ENCODE measurements at places on chromosomes 4 and X. TPM values are rescaled to one million over a fixed set of nuclear protein-coding genes. Genes with fewer than 3 reads are reported as not detected.

The PHOX2B gene
- total RNA-seq = not detected

The GAR1 gene
- total RNA-seq = 14.9 TPM

The SNCA gene
- 8.4 TPM for total RNA-seq

The SASH3 gene
- 18.3 TPM for total RNA-seq

The DUSP9 gene
- total RNA-seq = 4.7 TPM

The NPNT gene
- 78.3 TPM for total RNA-seq

The EVC2 gene
- 8.7 TPM for total RNA-seq

DNA sequence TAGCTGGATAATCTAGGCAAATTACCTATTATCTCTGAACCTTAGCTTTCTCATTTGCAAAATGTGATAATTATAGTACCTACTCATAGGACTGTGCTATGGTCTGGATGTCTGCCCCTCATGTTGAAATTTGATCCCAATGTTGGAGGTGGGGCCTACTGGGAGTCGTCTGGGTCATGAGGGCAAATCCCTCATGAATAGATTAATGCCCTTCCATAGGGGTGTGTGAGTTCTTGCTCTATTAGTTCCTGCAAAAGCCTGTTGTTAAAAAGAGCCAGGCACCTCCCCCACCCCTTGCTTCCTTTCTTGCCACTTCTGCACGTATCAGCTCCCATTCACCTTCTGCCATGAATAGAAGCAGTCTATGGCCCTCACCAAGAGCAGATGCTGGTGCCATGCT is 73.9 kb downstream of the SERTM2 start:
- DNase-seq = no peak

DNA sequence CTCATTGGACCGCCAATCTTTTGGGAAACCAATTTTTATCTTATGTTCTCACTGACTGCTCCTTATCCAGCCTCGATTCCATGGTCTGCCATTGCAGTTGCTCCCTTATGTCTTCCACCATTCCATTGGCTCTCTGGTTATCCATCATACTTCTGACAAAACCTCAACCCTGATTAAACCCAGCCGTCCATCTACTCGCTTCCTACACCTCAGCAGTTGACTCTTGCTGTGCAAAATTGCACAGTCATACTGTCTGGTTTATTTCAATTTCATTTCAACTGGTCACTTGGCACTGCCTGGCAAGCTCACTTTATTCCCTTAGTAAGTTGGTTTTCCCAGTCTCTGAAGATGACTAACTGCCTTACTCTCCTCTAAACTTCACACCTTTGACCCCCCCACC is 26.2 kb downstream of the ARL9 start:
- DNase-seq = no peak

GRCh38 chr4:168076989-168077725 is 15.2 kb upstream of the ANXA10 start:
- DNase-seq = no peak

DNA sequence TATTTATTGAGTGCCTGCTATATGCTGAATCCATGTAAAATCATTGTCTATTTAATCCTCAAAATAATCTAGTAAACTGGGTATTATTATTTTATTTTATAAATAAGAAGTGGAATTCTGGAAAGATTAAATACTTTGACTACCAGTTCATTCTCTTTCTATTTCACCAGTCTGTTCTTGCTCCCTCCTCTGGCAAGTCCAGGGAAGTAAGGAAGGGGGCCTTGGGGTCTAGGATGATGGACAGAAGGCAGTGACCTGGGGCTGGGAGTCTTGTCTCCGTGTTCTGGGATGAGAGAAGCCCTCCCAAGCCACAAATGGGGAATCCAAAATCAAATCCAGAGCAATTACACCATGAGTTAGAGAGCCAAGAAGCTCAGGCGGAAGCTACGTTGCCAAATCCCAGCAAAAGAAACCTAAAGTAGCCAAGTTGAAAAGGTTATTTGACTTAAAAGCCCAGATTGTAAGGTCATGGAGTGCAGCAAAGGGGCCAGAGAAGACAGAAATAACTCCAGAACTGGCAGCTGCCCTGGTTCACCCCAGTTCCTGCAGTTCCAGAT is 28.3 kb upstream of the PARM1 start:
- DNase-seq = no peak

GRCh38 chr4:114561590-114561989 is 37.0 kb upstream of the UGT8 start:
- DNase-seq = no peak

DNA sequence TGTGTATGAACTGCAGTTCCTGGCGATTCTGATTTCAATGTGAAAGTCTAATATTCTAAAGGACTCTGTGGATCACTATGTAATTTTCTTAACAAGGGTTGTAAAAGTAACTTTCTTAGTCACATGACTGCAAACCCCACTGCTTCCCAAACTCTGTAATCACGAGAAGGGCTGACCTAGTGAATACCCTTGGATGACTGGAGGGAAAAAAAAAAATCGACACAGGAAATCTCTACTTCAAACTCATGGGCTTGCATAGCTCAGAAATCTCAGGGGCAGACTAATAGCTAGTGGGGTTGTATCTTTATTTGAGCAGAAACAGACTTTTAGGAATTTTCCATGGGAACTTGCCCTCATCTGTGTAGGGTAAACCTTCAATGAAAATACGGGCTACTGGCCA is 4.8 kb upstream of the MXRA5 start:
- no peak for DNase-seq

GRCh38 chrX:20585782-20586181 is 319.1 kb upstream of the RPS6KA3 start:
- no peak for DNase-seq

DNA sequence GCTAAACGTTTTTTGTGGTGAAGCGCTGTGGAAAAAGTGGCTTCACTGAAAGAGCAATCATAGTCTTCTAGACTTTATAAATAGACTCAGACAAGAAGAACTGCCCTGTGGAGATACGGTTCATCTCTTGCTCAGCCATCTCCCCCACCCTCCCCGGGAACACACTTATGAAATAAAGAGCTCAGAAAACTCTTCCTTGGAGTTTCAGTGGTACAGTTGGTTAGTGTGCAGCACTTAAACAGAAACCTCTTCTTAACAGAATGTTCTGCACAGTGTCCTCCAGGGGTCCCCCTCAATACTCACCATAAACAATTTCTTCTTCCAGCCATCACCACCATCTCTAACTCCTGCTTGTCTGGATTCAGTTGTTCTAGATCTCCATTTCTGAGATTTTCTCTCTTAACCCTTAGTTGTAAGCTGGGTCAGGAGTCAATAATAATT is 313.0 kb downstream of the ARHGAP10 start:
- peak; percentile 53 for DNase-seq

DNA sequence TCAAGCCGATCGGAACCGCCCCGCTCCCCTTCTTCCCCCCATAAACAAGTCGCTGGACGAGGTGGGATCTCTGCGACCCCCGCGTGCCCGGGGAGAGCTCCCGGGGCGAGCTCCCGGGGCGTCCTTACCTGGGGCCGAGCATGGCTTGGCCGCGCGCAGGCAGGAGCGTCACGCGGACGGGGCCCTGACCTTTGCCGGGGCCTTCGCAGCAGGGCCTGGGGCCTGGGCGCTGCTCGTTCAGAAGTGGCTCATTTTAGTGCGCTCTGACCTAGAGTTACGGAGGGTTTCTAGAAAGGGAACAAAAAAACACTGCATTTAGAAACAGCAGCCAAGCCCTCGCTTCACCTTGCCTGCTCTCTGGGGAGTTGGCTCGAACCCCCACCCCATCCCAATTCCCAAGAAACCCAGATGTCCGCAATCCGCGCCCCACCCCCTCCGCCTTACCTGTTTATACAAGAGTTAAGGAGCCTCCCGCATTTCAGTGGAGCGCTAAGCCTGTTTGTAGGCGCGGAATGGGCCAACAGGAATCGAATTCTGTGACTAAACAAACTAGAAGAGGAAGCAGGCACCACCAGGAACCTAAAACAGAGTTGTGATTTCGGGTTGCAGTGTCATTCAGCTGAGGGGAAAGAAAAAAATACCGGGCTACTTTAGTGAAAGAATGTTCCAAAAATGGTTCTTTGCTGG is 814 bp upstream of the RBM47 start:
- DNase-seq = peak; percentile 89

GRCh38 chrX:136310411-136310810 is 9.6 kb downstream of the ADGRG4 start:
- DNase-seq = no peak

DNA sequence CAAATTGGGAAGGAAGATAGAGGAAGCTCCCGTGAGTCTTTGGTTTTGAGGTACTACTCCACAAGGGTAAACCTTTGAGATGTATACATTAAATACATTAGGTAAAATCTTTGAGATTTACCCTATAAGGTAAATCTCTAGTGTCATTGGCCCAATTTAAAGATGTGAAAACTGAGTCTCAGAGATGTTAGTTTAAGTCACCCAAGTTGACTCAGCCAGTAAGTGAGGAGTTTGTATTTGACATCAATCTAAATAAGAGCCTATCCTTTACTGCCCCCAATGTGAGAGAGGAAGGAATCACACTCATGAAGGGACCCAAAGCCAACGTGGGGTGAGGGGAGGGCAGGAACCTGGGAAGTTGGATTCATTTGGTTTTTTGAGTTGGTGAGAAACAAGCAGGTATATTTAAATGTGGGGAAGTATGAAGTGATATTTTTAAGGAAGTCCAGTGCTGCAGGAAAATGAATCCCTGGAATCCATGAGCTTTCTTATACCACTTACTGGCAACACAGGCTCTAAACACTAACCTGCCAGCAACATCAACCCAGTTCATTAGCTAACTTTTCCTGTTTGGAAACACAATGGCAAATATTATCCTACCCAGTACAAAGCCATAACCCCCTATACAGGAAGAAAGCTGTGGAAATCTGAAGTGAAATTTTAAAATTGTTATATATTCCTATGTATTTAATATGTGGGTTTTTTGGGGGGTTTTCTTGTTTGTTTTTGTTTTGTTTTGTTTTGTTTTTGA is 55.3 kb downstream of the PALLD start:
- DNase-seq = no peak

GRCh38 chr4:16026160-16026761 is 57.6 kb downstream of the PROM1 start:
- DNase-seq = no peak

DNA sequence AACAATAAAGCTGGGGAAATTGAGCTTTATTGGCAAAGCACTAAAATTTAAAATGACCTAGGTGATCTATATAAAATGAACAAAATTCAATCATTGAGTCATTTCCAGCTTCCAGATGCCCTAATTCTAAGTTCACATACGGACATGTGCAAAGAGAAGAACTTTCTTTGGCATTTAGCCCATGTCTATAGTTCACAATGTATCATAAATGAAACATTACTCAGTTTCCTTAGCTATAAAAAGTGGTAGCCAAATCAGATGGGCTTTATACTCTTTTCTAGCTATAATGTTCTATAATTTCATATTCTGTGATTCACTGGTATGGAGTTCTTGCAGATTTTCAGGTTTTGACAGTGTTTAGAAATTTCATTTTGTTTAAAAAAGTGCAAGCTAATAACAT is 327.4 kb downstream of the KCTD8 start:
- DNase-seq = no peak

DNA sequence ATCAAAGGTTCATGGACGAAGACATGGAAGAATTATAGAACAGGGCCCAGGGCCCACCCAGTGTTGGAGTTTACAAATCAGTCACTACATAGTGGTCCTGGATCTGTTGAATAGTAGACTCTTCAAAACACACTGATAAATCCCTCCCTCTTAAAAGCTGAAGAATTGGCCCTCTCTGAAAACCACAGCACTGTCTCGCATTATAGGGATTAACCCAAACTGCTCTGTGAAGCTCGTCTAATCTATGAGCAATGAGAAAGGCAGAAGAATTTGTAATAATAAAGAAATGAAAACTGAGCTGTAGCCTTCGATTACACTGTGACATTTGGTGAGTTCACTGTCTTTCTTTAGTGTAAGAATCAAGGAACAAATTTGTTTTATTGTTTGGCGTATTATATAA is 92.5 kb upstream of the ZFP42 start:
- no peak for DNase-seq

DNA sequence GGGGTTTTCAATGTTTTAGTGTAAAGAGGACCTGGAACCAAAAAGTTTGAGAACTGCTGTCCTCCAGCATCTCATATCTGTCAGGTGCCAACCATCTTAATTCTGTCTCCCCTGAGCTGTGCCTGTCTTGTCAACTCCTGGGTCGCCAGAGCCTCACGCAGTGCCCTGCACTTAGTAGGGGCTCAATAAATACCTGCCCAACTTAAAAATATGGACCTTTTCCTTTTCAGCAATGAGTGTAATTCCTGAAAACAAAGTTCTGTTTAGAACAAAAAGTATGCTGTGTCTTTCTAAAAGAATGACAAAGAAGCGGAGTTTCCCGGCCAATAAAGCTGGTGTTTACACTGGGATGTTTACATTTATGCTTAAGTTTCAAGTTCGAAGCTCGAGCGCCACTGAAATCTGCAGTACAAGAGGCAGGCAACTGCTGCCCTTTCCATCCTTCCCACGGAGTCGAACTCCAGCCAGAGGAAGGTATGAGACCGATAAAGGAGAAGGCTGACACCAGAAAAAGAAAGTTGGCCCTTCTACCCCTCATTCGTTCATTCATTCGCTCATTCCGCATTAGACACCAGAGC is 1.1 kb upstream of the HTATSF1 start:
- no peak for DNase-seq

- no peak for DNase-seq
Observed at GRCh38 chrX:22430701-22431100, 158.0 kb downstream of the CBLL2 start.

GRCh38 chr4:137266511-137266910 is 265.8 kb downstream of the PCDH18 start:
- DNase-seq = no peak

Data from kidney (tissue), 22 donors.